ENCODE measurements at places on chromosomes 7 and 10.

DNA sequence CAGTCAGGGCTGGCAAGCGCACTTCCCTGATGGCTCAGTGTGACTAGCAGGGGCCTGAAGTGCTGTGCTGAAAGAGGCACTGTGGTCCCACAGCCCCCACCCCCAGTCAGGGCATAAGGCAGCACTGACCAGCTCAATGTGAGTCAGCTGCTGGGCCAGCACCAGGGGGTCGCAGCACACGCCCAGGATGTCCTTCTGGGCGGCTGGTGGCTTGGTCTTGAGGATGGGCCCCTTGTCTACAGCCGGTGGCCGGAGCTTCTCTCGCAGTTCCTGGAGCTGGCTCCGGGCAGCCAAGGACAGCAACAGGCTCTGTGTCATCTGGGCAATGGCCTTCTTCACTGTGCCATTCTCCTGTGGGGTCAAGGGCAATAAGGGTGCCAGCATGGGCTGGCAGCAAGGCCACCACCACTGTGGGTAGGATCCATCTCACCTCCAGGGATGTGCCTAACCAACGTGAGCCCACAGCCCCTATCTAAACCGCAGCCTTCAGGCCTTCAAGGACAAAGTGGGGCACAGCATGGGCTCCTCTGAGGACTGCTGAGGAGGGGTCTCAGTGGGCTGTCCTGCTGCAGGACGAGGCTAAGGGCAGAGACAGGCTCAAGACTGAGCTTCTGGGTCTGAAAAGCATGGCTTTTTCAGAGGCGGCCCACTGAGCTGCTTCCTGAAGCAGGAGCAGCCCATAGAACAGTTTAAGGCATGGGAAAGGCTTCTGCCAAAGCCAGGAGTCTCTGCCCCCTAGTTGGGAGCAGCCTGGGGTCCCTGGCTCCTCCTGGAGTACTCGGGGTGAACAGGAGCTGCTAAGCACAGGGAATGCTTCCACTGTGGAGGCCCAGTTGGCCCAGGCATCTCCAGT, 62.5 kb downstream of the CSGALNACT2 start:
- DNase-seq, result no peak

GRCh38 chr10:79084012-79084971, 15.5 kb downstream of the ZMIZ1 start:
- DNase-seq, result peak; percentile 82

- no peak for DNase-seq
Measured at GRCh38 chr10:119871881-119872609, 598 bp downstream of the MCMBP start.

DNA sequence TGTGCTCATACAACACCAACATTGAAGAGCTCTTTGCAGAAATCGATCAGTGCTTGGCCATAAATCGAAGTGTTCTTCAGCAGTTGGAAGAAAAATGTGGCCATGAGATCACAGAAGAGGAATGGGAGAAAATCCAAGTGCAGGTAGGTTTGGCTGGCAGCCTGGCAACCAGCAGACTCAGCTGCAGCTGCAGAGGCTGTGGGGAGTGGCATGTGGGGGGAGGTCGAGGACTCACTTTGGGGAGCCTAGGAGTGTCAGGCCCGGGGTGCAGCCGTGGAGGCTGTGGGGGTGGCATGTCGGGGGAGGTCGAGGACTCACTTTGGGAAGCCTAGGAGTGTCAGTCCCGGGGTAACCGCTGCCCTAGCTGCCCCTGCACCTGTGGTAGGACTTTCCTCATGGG, 35.1 kb downstream of the RNF32 start:
- no peak for DNase-seq

DNA sequence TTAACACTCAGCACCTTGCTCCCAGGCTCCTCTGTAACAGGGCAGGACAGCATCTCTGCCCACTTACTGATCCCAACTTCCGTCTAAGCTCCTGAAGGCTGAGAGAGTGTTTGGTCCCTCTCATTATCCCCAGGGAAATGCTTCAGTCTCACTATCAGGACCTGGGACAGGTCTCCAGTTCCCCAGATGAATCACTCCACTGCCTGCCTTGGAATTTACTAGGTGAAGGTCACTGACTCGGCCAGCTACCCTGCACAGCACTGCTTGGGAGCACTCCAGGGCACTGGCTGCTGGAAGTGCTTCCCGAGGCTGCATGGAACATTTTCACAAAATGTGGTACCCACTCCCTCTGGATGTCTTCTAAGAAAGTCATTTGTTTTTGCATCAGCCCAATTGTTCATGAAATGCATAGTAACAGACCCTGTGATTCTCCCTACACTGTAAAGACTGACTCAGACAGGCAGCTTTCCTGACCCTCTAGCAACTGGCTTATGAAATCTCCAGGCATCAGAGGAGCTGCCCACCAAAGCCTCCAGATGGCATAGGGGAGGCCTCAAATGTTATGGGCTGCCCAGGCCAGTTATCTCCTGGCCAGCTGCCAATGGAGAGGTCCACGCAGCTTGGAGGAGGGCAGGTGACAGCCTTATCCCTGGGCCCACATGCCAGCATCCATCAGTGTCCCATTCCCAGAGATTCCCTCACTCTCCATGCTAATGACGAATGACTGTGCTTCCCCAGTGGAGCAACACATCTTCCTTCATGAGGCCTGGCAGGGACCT, 89.1 kb downstream of the GFRA1 start:
- DNase-seq, result no peak

- no peak for DNase-seq
Measured at GRCh38 chr10:62635127-62635526, 169.4 kb upstream of the ADO start.

DNA sequence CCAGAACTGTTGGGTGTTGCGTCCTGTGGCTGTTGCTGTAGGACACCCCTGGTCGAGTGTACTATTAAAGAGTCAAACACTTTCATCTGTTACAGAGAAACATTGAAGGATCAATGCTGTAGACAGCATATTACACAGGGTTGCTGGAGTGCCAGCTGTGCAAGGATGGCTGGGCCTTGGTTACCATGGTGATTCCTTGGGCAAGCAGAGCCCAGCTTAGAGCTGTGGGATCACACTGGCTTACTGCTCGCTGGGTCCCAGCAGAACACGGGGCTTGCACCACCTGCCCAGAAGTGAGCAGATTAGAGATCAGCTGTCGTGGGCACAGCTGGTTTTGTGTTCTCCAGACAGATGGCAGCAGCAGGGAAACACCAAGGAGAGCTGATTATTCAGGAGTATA, 76.0 kb downstream of the GPR141 start:
- DNase-seq, result no peak

- no peak for DNase-seq
Measured at GRCh38 chr7:2559283-2559950, 638 bp downstream of the IQCE start.

- DNase-seq, result no peak
Measured at GRCh38 chr7:43513251-43513650, 69.7 kb upstream of the STK17A start.

DNA sequence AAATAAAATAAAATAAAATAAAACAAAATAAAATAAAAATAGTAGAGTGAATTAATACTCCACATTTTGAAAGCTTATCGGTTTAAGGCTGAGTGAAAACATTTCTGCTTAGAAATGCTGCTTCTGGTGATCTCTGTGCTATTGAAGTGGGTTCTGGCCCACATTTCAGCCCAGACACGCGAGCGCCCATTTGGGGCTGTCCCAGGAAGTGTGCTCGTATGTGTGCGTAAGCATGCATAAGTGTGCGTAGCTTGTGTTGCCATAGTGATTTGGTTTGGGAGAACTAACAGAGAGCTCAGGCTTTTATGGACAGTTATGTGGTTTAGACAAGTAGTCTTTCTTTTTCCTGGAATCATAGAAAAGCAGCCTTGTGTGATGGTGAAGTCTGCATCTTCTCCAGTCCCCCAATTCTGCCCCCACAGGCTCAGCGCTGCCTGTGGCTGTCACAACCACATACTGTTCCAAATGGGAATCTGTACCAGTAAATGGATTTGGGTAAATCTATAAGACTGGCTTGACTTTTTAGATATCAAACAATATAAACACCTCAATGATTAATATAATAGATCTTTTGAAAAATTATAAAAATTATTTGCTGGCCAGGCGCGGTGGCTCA, 29.8 kb upstream of the PURB start:
- DNase-seq, result no peak

- DNase-seq, result no peak
Measured at GRCh38 chr10:18321371-18321770, 181.1 kb downstream of the CACNB2 start.

DNA sequence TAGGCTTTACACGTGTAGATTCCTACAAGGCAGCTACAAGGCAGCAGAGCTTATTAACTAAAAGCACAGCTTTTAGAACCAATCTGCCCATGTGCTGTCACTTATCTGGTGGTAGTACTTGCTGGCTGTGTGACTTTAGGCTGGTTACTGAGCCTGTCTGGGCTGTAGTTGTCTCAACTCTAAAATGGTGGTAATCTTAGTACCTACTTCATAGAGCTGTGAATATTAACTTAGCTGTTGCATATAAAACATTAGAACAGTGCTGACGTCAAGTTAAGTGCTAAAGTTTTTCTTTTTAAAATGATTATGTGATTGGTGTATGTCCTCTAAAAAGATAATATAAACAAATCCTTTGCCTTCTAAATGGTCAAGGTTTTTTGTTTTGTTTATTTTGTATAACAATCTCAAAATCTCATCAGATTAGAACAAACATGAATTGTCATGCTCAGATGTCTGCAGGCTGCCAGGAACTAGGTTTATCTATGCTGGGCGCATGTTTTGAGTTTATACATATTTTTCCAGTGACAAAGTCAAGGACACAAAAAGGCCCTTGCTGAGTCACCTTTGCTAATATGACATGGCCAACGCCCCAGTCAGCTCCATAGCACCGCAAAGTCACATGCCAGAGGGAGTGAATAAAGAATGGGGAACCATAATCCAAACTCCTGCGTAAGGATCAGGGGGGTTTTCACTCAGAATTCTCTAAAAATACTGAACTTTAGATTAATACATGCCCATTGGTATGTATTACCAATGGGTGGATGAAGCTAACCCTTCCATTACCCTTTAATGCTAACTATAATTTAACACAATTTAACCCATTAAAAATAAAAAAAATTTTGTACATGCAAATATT, 39.8 kb upstream of the ARL4A start:
- DNase-seq, result no peak

GRCh38 chr10:130459851-130460490, 323.8 kb downstream of the GLRX3 start:
- DNase-seq, result no peak

- no peak for DNase-seq
Measured at GRCh38 chr7:88276605-88277153, 30.0 kb downstream of the STEAP4 start.

DNA sequence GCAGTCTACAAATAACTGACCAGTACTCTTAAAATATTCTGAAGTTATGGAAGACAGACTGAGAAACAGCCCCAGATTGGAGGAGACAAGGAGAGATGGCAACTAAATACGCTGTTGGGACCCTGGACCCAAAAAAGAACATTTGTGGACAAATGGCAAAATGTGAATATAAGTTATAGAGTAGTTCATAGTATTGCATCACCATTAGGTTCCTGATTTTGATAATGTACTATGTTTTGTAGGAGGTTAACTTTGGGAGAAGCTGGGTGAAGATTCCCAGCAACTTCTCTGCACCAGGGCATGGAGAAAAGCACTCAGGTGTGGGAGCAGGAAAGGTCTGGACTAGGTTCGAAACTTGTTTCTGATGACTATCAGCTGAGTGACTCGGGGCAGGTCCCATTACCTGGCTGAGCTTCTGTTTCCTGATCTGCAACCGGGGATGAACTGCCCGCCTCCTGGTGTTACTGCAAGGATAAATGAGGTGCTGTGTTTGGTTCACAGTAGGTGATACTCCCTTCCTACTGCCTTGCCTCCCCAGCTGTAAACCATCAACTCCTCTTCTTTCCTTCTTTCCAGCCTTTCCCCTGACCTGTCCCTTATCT, 48.2 kb downstream of the EEPD1 start:
- no peak for DNase-seq

DNA sequence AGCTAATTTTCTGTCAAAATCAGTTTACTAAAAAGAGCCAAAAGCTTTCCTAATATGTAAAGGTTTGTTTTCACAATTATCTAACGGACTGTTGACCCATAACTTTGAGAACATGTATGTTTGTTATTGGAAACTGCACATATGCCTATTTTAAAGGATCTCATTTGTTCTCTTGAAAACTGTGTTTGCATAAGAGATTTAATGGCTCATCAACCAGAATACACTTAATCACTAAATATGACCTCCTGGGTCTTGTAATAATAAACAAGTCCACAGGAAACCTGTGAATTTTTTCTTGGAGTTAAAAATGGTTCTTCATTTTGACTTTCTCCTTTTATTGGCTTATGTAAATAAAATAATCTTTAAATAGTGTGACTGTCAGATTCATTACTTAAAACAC, 48.3 kb upstream of the STEAP1B start:
- DNase-seq, result no peak

GRCh38 chr7:20459419-20459818, 128.7 kb downstream of the ITGB8 start:
- no peak for DNase-seq

GRCh38 chr10:21293518-21294356, 231.7 kb downstream of the SKIDA1 start:
- DNase-seq, result no peak

GRCh38 chr10:30502266-30503060, 68.5 kb downstream of the MAP3K8 start:
- no peak for DNase-seq

GRCh38 chr10:18000601-18001000, 48.9 kb downstream of the SLC39A12 start:
- no peak for DNase-seq

GRCh38 chr7:117784315-117784714, 88.9 kb downstream of the CTTNBP2 start:
- no peak for DNase-seq

GRCh38 chr7:70657571-70657970, 474.4 kb upstream of the GALNT17 start:
- DNase-seq, result no peak

DNA sequence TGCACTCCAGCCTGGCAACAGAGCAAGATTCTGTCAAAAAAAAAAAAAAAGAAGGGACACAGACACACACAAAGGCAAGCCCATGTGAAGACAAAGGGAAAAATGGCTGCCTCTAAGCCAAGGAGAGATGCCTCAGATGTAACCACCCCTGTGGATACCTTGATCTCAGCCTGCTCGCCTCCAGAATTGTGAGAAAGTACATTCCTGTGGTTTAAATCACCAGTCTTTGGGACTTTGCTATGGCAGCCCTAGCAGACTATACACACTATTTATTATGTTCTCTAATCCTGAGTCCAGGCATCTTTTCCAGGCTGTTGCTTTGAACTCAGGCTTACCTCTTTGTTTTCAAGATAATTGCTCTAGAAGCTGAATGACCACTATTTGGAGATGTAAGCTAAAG, 494.3 kb downstream of the GALNT17 start:
- no peak for DNase-seq

DNA sequence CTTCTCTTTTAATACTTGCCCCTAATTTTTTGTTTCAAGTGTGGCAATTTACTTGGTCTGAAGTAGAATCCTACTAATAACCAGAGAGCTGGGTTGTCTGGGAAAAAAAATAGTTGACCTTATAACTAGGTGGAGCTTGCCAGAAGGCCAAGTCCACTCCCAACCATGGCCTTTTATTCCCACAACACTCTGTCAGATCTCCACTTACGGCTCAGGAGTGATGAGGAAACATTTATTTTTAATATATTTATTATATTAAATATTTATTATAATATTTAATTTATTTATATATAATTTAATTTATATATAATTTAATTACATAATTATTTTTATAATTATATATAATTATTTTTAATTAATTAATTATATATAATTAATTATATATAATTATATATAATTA, 58.8 kb downstream of the TSPAN12 start:
- DNase-seq, result no peak

Data from fibroblast of the conjunctiva (primary cell).